NCI-H1436 (cell line): ENCODE measurements at places on chromosomes 2 and 18.

DNA sequence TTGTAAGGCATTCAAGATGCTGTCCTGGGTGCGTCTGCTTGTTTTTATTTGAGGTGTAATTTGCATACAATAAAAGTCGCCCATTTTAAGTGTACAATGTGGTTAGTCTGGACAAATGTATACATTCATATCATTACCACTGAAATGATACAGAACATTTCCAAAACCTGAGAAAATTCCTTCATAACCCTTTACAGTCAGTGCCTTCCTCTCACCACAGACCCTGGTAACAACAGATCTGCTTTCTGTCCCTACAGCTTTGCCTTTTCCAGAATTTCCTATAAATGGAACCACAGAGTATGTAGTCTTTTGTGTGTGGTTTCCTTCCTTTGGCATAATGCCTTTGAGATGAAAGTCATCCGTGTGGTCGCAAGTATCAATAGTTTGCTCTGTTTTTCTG is 45.8 kb upstream of the NFU1 start:
- no peak for DNase-seq

DNA sequence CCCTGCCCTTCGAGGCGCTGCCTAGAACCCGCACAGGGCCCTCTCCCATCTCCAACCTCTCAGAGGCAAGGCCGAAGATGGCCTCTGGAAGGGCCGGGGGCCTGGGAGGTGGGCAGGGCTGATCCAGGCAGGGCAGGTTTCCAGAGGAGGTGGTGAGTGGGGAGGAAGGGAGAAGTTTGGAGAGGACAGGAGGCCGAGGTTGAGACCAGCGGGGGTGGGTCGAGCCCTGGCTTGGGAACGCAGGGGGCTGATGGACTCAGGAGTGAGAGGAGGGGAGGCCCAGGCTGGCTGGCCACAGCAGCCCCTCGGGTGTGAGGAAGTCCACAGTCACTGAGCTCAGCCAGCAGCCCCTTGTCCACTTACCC is 10.5 kb downstream of the CAPN10 start:
- DNase-seq = no peak

DNA sequence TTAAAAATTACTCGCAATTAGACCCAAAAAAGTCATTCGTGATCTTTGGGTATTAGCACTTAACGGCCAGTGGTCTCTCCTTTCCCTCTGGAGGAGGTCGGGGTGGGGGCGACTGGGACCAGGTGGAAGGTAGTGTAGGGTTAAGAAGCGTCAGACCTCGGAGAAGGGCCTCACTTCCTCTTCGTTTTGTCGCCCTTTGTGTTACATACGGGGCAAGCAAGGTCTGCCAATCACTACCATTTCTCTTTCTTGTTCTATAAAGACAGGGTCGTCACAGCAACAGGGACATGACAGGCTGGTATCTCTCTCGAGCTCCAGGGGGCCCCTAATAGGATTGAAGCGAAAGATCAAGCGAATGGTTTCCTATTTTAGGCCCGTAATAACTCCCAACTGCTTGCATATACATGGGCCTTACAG is 136.6 kb downstream of the INSIG2 start:
- no peak for DNase-seq

GRCh38 chr2:219636941-219637841 is 9.8 kb downstream of the SLC4A3 start:
- no peak for DNase-seq

- no peak for DNase-seq
These were observed 228.5 kb upstream of the SMIM21 start for GRCh38 chr18:75656035-75656434.

- no peak for DNase-seq
These were observed 30.5 kb upstream of the TWIST2 start for GRCh38 chr2:238817382-238817781.

DNA sequence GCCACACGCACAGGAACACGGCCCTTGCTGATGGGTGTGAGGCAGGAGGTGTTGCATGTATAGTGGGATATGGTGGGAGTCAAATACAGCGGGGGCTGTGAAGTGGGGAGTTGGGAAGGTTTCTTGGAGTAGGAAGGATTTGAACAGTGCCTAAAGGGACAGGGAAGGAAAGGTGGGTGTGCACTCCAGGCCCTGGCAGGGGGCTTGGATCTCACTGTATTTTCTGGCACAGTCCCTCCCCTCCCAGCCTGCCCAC is 6.9 kb downstream of the RAB31 start:
- no peak for DNase-seq

DNA sequence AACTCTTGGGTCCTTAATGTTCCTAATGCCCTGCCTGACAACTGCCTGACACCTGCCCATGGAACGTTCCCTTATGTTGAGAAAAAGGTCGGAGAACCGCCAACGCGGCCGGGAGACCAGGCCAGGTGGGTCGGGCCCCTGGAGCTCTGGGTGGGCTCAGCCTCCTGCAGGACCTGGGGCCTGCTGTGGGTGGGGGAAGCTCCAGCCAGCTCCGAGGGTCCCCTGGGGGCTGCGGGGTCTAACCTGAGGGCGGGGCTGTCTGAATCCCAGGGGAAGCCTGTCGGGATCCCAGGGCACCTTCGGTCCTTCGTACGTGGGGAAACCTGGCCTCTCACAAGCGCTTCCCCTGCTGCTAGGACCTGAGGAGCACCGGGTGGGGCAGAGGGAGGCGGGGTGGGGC is 296.0 kb downstream of the NDUFA10 start:
- DNase-seq = no peak

DNA sequence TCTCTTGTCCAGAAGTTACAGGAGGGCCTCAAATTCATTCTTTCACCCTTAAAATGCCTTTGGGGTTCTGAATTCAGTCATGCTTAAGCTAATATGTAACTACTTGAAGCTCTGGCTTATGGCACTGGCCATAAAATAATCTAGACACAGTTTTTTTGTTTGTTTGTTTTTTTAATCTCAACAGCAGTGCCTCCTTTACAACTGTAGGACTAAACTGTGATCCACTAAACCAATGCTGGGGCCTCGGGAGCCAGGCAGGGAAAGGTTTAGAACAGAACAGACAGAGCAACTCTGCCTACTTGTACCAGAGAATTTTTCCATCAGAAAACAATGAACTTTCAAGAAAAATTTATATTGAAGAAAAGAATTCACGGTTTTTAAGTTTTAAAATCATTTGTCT is 1.7 kb downstream of the STAM2 start:
- DNase-seq = no peak

DNA sequence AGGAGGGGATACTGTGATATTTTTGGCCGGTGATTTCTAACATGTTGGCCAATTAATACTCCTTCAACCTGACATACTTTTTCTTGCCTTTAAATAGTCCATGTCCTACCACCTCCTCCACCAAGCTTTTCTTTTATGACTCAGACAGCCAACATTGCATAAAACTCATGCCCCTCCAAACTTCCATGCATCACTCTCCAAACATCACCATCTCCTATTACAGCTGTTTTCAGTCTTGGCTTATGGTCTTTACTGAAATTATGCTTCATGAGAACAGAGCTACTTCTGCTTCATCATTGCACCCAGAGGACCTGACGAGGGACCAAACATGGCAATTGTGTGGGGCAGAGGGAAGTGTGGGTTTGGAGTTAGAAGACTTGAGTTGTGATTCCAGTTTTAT is 305.4 kb downstream of the LPIN1 start:
- no peak for DNase-seq

DNA sequence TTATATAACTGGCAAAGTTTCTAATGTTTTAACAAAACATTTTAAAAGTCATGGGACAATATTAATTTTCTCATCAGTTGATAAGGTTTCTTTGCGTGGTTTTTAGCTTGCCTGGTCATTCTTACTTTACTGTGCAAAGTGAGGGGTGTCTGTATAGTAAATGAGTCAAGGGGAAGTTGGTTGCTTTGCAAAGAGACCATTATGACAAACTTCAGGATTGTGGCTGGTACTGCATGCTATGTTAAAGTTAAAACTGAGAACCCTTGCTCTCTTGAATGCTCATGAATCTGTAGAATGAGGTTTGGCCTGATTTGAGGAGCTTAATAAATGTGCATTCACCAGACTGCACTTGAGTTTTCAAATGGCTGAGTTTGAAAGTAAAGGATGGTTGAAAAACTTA is 47.0 kb downstream of the COL4A4 start:
- DNase-seq = no peak

GRCh38 chr2:121360566-121361300 is 75.7 kb upstream of the TFCP2L1 start:
- DNase-seq = no peak

- no peak for DNase-seq
These were observed 147.7 kb downstream of the TWIST2 start for GRCh38 chr2:238995634-238996033.

GRCh38 chr2:41877114-41877678 is 170.6 kb upstream of the PKDCC start:
- no peak for DNase-seq

GRCh38 chr18:830315-830901 is 18.4 kb upstream of the YES1 start:
- DNase-seq = no peak

DNA sequence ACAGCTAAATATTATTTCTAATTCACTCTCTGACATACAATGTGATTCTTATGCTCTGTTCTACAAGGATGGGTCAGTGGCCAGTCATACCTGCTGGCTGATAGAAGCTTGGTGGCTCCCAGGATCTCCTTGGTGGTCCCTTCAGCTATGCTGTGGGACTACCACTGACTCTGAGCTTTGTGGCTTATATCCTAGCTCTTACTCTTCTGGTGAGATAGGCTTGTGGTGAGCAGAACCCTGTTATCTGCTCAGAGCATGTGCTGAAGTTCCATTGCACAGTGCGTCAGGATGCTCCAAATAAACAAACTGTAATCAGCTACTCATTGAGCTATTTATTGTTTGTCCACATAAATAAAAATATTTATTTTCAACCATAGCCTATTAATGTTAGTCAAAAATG is 51.7 kb downstream of the MFSD6 start:
- DNase-seq = no peak

DNA sequence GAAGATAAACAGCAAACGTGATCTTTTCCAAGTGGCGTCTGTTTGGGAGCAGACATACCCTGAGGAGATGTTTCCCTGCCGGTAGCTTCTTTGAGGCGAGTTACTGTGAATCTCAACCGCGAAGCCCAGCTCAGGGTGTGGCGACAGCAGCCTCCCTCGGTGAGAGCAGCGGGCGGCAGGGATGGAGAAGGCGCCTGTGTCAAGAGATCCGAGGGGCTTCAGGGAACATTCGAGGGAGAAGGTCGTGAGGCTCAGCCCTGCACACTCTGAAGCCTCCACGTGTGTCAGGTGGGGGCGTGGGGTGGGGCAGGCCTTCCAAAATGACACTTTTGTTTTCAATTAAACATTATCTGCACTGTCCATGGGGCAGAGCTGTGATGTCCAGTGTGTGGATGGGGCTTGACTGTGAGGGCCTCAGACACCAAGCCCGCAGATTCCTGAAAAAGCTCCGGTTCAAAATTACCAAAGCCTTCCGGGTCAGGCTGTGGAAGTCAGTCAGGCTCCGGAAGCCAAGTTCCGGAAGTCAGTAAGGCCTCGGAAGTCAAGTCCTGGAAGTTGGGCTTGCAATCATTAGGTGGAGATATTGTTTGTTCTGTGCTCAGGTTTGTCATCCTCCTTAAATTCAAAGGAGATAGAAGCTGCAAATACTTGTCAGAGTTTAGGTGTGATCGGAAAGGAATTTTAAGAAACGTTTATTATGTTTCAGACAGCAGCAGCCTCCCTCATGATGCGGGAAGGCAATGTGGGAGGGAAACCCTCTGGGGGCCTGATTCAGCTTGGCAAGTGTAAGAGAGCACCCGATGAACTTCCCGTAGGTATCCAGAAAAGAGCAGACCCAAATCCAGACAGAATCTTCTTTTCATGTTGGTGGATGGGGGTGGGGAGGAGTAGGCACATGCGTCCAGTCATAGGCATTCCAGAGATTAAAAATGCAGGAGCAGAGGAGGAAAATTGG is 20.7 kb downstream of the SMIM21 start:
- no peak for DNase-seq

- no peak for DNase-seq
These were observed 241.5 kb downstream of the SOX11 start for GRCh38 chr2:5933669-5934068.

GRCh38 chr2:146189541-146189940 is 1655.3 kb upstream of the ACVR2A start:
- no peak for DNase-seq
